ENCODE measurements at places on chromosomes 3 and 15.

DNA sequence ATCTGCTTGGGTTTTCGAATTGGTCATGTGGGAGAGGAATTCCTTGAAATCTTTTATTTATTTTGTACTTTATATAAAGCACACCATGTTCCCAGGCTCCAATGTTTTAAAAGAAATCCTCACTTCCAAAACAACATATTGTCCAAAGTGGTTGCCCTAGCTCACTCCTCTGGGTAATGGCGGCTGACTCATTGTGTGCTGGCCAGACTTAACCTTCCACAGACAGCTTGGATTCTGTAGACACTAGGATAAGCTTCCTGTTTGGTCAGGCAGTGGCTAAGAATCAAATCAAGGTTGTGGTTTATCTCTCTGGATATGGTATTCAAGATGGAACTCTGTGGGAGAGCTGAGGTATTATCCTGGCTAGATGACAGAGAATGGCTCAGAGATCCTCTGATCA, 55.8 kb upstream of the FAM98B start:
- DNase-seq: peak; percentile 97

- no peak for DNase-seq
Measured at GRCh38 chr3:41330465-41330864, 131.2 kb downstream of the CTNNB1 start.

DNA sequence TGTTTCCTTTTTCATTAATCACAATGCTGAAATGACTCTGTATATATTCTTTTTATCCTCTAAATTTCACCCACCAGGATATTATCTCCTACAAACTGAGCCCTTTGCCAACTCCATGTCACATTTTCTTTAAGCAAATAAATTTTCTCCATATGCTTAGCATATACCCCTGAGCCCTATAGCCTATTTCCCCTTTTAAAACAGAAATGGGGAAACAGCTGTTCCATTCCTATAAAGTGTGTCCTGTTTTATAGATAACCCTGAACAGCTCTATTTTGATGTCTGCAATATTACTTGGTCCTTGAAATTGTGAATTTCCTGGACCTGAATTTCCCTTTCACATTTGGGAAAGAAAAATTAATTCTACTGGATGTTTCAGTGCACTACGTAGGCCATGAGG, 15.6 kb upstream of the FILIP1L start:
- DNase-seq: no peak

- no peak for DNase-seq
Measured at GRCh38 chr15:51936105-51936478, 35.5 kb downstream of the LEO1 start.

- no peak for DNase-seq
Measured at GRCh38 chr3:43389388-43390254, 103.3 kb downstream of the SNRK start.

DNA sequence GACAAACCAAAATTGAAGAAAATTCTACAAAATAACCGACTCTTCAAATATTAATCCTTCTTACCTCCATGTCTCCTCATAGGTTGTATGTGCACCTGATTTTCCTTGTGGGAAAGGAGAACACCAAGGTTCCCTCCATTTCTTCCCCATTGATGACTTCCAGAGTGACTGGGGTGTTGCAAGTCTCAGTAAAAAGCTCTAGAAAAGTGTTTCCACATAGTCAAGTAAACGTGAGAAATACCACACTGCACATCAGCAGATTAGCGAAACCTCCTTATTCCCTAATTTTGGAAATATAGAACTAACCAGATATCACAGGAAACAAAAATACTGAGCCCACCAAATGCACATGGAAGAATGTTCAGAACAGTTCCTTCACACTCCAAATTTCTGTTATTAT, 4.9 kb upstream of the RPN1 start:
- no peak for DNase-seq

- no peak for DNase-seq
Measured at GRCh38 chr15:75313116-75313845, 22.6 kb upstream of the COMMD4 start.

- DNase-seq: no peak
Measured at GRCh38 chr15:60237446-60237845, 160.3 kb downstream of the ANXA2 start.

DNA sequence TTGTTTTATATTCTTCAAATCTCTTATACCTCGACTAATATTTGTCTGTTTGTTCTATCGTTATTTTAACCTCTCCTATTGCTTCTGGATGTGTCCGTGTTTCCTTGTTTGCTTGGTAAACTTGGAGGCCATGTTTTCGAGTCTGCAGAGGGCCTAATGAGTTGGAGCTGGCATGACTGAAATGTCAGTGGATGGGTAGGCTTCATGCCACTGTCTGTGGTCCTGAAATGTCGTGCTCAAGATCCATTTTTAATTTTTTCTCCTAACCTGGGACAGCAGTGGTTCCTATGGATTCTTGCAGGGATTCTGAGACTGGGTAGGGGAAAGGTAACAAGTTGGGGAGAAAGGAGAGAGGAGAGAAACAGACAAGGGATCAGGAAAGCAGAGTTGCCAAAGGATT, 18.8 kb upstream of the GASK1A start:
- no peak for DNase-seq
